ENCODE measurements at places on chromosomes 7 and 10.

DNA sequence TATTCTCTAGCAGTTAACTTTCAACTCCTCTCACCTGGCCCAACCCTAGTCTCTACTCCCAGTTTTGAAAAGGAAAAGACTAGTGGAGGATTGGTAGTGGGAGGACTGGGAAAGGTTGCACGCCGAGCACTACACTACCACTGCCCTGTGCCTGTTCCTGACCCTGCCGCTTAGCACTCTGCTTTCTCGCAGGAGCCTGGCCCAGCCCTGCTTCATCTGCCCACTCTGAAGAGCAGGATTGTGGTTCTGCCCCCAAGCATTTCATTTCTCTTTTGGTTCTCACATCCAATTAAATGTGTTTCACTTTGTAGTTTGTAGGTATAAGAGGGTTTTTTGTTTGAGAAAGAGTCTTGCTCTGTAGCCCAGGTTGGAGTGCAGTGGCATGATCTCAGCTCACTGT is 31.5 kb upstream of the RBM20 start:
- DNase-seq = no peak
- H3K4me3 ChIP-seq = no peak overlapping the region
- no peaks in the 10 kb centered on the region for H3K4me1 ChIP-seq
- H3K27ac ChIP-seq = no peak overlapping the region
- H3K27me3 ChIP-seq = no peaks in the 10 kb centered on the region
- H3K36me3 ChIP-seq = peaks cover 3% of the 10 kb centered on the region

GRCh38 chr10:80453056-80453841 is 861 bp upstream of the TSPAN14 start:
- peaks cover 8% of the 10 kb centered on the region for H3K36me3 ChIP-seq
- no peaks in the 10 kb centered on the region for H3K27me3 ChIP-seq
- no peak overlapping the region for H3K27ac ChIP-seq

DNA sequence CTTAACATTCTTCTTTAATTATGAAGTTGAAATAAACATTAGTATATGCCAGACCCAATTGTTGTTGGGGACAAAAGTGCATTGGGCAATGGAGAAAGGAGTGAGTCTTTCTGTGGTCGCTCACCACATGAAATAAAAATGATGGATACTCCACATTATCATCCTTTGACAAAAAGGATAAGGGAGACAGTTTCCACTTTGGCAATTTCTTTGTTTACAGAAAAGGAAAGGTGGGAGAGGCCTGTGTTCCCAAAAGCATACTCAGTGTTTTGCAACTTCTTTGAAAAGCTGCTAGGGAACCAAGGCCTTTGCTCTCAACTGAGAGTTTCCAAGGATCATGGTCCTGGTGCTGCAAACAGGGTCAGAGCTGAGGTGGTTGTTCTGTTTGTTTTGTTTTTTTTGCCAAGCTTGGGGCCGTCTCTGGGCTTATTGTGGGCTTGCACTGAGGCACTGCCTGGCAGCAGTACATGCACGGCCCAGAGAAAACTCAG is 341.9 kb downstream of the TNS3 start:
- H3K36me3 ChIP-seq = no peaks in the 10 kb centered on the region
- no peak overlapping the region for H3K4me3 ChIP-seq
- H3K4me1 ChIP-seq = no peaks in the 10 kb centered on the region
- no peak for DNase-seq

- H3K27me3 ChIP-seq = no peaks in the 10 kb centered on the region
- H3K27ac ChIP-seq = peak overlapping the region; percentile 65
- H3K4me3 ChIP-seq = peak overlapping the region; percentile 49
- no peak for DNase-seq
Observed at GRCh38 chr10:13105184-13105583, 5.2 kb downstream of the OPTN start.

DNA sequence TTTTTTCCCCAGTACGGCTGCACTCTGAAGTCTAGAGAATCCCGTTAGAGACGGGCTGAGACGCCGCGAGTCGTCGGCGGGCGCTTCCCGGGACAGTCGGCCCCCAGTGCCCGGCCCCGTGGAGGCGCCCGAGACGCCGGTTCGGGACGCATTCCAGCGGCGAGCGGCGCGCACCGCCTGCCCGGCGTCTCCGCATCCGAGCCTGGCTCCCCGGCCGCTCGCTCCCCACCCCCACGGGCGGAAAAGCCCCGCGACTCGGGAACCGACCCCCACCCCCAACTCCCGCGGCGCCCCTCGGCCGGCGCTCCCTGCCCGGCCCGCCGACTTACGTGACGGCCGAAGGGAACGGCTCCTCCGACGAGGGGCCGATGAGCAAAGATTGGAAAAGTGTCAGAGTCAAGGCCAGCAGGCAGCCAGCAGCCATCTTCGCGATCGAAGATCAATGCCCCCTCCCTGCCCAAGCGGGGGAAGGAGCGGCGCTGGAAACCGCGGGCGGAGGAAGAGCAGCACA is 486 bp downstream of the CACNA2D1 start:
- H3K27me3 ChIP-seq = peaks cover 29% of the 10 kb centered on the region
- no peak overlapping the region for H3K27ac ChIP-seq
- H3K36me3 ChIP-seq = peaks cover 3% of the 10 kb centered on the region
- no peak for DNase-seq

- no peak overlapping the region for H3K27ac ChIP-seq
- no peaks in the 10 kb centered on the region for H3K4me1 ChIP-seq
- peaks cover 1% of the 10 kb centered on the region for H3K36me3 ChIP-seq
- H3K27me3 ChIP-seq = no peaks in the 10 kb centered on the region
- H3K4me3 ChIP-seq = no peak overlapping the region
Observed at GRCh38 chr7:134018306-134018705, 108.8 kb upstream of the LRGUK start.

GRCh38 chr10:1255600-1256431 is 199.6 kb downstream of the WDR37 start:
- peaks cover 15% of the 10 kb centered on the region for H3K36me3 ChIP-seq
- peaks cover 58% of the 10 kb centered on the region for H3K4me1 ChIP-seq

DNA sequence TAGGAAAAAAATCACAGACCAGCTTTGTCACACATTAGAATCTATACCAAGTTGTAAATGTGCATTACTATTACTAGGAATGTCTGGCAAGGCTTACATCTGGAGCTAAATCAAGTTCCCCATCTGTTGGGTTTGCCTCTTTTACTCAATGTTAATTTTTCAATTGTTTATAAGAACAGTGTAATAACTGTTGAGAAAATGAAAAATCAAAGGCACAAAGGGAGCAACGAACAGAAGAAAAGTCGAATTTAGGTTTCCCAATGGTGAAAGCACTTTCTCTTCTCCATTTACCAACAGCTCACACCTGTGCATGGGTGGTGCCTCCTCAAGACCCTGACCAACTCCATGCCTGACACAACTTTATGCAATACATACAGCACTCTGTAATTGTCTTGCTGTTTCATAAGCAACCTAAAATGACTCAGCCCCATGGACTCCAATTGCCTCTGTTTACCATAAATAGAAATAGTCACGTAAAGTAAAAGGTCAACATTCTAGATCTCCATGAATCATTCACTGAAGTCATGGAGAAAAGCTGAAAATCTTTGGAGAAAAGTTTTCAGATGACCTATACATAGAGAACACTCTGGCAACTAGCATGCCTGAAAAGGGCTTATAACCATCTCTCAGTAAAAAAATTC is 95.5 kb upstream of the KCNIP2 start:
- no peaks in the 10 kb centered on the region for H3K27me3 ChIP-seq
- peaks cover 23% of the 10 kb centered on the region for H3K36me3 ChIP-seq
- no peak overlapping the region for H3K4me3 ChIP-seq
- DNase-seq = no peak
- peaks cover 10% of the 10 kb centered on the region for H3K4me1 ChIP-seq
